ENCODE measurements at places on chromosomes 2 and 18. TPM values are rescaled to one million over a fixed set of nuclear protein-coding genes. Genes with fewer than 3 reads are reported as not detected.

DNA sequence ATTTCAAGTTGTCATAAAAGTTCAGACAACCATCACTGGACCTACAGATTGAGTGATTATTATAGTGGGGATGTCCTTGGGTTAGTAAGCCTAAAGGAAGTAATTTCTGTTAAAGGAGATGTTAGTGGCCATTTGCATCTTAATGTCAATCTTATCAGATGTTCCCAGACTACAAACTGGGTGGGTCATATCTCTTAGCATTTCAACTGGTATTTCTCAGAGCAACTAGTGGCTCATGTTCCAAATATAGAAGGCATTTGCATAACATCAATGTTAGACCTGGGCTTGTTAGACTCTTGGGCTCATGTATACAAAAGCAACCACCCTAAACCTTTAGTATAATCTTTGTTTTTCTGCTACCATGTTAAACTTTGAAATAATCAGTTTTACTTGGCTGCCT is 17.9 kb downstream of the PLEKHA3 start:
- DNase-seq: no peak

DNA sequence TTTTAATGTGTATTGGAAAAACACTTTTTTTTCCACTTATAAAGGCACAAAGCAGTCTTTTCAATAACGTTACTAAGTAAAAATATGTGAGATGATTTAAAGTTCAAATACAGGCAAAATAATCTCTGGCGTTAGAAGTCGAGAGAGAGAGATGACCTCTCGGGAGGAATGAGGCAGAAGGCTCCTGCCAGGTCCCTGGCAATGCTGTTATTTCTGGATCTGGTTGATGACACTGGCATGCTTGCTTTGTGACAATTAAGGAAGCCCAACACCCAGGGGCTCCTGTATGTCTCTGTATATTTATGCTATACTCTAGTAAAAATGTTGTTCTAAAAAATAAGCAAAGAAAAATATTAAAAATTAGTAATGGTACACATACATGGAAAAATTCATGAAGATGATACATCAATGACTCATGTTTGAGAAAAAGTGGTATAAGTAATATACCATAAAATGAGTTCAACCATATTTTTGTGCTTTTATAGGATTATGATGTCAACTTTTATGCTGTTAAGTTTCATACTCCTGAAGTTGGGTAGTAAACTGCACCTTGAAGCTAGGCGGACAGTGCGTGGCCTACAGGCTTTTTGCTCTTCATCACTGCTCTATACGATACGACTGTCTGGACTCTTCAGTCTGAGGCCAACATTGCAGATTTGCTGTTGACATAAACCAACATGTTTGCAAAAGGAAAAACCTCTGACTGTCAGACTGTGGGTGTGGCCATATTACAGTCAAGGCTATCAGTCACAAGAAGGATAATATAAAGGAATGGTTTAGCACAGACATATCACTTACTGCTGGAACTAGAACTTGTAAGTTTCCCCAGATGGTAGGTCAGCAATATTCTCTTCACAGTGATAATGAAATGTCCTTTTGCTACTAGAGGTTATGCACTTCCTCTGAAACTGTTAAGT is 19.8 kb downstream of the VPS4B start:
- no peak for DNase-seq

DNA sequence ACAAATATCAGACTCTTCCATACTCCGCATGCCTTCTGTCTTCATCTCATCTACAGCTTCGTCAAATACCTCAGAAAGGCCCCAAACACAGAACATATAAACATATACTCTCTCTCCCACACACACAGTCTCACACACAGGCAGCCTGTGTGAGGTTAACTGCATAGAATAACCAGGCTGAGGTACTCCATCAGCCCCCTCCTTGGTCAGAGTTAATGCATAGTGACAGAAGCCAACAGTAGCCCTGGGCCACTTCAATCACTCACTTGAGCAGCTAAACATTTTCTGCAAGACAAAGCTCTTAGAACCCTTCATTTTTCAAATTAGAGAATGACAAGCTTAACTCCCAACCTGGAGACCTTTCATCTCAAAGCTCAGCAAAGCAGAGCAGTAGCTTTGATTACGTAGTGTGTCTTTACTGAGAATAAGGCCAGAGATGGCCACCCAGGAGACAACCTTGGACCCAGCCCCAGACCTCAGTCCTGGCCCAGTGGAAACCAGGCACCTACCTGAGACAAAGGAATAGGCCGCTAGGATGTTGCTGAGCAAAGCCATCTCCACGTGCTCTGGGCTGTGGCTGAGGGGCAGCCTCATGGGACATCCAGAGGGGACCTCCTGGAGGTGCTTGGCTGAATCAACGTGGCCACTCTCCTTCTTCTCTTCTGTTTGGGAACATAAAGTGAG is 43.0 kb downstream of the EVA1A start:
- DNase-seq: no peak

DNA sequence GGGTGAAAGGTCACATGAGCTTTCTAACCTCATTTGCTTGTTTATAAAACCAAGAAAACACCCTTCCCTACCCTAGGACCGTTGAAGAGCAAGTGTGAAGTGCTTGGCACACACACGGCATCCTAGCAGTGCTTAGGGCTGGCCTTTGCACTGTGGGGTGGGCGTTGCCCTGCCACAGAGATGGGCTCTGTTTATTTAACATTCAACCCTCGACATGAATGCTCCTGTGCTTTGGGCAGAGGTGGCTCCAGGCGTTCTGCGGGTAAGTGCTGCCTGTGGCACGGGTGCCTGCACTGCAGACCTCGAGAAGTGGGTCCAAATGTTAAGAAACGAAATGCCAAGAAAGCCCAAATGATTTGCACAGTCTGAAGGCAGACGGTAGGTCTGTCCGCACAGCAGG is 170.1 kb downstream of the FHOD3 start:
- DNase-seq: no peak

- DNase-seq: no peak
These were observed 32.0 kb upstream of the GALNT1 start for GRCh38 chr18:35549564-35549963.

- DNase-seq: no peak
These were observed 206.2 kb downstream of the RPIA start for GRCh38 chr2:88897715-88898114.

DNA sequence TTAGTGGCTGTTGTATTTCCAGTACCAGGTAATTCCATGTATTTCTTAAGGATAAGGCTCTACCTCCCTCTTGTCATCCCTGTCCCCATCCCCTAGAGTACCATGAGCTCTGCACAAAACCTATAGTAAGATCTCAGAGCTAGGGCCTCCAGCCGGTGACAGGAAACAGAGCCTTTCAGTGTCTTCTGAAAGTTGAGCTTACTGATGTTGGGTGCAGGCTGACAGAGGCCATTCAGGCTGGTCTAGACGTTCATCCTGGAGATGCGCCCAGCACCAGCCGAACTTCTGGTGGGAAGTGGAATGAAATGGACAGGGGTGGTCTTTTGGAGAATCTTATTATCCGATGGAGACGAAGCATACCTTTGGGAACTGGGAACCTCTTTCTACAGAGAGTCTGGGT is 16.7 kb upstream of the LYPD6B start:
- DNase-seq: no peak

- DNase-seq: no peak
These were observed 5.6 kb downstream of the PAX8 start for GRCh38 chr2:113273027-113273551.

- DNase-seq: no peak
These were observed 73.5 kb downstream of the ANTXR1 start for GRCh38 chr2:69086466-69086865.

DNA sequence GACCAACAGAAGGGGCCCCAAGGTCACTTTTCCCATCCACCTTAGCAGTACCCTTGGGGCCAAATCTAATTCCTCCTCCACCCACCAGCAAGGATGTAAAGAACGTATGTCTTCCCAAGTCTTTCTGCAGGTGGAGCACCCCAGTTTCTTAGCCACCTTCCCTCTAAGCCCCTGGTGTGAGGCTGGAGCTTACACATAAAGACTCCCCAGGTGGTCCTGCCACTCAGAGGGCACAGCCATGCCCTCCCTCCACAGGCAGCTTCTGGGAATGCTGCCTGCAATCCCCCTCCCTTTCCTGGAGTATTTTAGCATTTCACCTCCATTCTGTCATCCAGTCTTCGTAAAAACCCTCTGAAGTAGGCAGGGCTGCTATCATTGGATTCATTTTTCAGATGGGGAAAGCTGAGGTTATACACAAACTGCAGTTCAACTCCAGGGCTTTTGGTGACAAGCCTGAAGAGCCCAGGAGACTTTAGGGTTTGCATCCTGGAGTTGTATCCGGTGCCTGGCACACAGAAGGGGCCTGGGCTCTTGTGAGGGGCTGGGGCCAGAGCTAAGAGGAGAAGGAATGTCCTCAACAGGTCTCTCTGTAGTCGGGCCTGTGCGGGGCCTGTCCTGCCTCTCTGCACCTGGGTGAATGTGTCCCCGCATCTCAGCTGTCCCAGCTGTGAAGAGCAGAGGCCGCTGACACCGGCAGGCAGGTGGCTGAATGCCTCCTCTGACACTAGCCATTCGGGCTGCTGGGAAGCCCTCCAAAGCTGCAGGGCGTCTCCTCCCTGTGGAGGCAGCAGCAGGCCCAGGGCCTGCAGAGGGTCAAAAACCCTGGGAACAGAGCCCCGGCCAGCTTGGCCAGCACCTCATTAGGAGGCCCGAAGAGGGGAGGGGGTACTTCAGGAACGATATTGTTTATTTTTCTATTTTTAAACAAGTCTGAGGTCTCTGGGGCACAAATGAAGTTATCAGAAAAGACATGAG is 27.6 kb downstream of the CIB4 start:
- DNase-seq: peak; percentile 70

- DNase-seq: no peak
These were observed 383.4 kb downstream of the PTPRM start for GRCh38 chr18:7950380-7951136.

DNA sequence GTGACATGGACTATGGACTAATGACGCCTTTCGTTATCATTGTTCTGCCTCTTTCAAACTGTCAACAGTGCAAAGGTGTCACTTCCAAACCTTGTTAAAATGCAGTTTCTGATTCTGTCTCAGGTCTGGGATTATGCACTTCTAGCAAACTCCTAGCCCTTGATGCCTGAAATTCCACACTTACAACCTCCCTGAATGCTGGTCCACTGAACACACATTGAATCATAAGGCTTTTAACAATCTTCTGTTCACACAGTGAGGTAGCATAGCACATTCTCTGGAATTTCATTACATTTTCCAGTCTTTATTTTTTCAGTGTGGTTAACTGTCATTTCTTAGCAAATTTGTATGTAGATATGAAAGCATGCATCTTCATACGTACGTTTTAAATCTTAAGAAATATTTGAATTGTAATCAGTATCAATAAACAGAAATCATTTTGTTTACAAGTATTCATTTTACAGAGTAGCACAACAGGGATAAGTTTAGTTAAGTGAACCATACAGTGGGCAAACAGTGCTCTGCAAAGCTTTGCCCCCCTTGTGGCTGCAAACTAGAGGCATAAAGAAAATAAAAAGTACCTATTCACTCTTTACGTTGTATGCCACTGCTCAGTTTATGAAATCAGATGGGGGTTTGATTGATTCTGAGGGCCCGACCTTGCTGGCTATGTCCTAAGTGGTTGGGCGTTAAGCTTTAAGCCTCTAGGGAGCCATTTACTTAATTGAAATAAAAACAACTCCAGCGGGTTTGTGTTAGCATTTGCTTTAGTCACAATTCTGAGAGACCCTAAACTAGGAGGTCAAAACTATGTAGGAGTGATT is 250.8 kb downstream of the LRRTM1 start:
- no peak for DNase-seq

GRCh38 chr2:174495365-174496012 is 8.7 kb upstream of the GPR155 start:
- DNase-seq: no peak

GRCh38 chr2:127650041-127650784 is 4.3 kb downstream of the GPR17 start:
- no peak for DNase-seq

DNA sequence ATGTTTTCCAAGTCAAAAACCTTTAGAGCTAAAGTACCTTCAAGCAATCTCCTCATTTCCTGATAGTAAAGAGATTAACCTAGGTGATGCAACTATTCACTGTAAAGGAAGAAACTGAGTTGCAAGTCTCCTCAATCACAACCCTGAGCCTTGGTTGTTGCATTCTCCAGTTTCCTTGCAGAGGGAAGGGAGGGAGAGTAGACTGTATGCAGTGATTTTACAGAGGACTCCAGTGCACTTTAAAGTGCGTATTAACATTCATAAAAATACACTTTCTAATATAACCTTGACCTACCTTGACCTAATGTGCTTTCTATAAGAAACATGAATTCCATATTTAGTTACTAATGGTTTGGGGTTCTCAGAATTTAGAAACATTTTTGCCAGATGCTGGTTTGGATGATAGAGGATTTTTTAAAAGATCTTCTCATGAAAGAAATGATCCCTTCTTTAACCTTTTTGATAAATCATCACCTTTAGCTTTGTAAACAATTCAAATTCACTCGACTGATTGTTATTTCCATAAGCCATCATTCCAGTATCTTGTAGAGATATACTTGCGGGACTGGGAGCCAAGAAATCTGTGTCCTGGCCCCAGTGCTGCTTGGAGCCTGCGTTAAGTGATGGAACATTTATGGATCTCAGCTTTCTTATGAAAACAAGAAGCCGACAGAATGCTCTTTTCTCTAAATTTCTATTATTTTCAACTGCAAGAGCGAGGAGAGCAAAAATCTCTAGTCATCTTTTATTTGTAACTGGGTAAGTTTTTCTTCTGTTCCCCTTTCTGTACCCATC is 228.3 kb downstream of the ZNF521 start:
- no peak for DNase-seq

DNA sequence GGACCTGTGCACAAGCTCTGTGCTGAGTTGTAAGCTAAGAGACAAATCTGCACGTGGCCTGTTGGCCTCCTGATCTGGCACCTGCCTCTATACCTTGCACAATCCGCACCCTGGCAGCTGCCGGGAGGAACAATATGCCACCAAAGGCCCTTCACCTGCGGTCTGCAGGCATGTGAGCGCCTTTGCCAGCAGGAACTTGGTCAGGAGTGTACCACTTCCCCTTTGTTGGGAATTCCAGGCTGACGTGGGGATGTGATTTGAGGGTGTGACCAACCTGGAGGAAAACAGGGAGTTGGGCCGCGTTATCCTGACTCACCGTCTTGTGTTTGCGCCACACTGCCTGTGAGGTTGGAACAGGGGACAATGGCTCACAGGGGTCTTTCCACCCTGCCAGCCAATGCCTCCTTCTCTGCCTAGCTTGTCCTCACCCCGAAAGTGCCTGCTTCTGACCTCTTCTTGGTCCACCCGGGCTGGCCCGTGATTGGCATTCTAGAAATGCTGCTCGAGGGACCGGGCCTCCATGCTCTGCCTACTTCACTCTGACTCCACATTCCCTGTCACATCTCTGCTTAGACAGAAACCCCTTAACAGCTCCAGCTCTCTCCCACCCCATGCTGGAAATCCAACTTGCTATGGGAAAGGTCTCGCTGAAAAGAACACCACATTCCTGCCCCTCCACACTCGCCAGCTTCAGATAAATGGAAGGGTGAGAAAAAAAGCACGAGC is 67.1 kb upstream of the MAP4K4 start:
- DNase-seq: no peak

The VWA3B gene
- not detected for total RNA-seq

The WNT10A gene
- total RNA-seq: 2.5 TPM

The RASGRP3 gene
- 4.2 TPM for total RNA-seq

The ALK gene
- 0.74 TPM for total RNA-seq

The VWC2L gene
- total RNA-seq: not detected

The PSMA8 gene
- not detected for total RNA-seq

The LINC00305 gene
- not detected for total RNA-seq

Data from vagina (tissue), 2 donors.